Psoas muscle (tissue), 8 donors: ENCODE measurements at places on chromosomes 5 and 9. TPM values are rescaled to one million over a fixed set of nuclear protein-coding genes. Genes with fewer than 3 reads are reported as not detected.

The SOHLH1 gene
- not detected for total RNA-seq

GRCh38 chr9:83698976-83699585 lies 8.7 kb downstream of the UBQLN1 start:
- H3K27me3 ChIP-seq: no peaks in the 10 kb centered on the region
- peaks cover 69% of the 10 kb centered on the region for H3K4me1 ChIP-seq
- no peak for DNase-seq
- peak overlapping the region; percentile 39 for H3K4me3 ChIP-seq
- no peak overlapping the region for H3K27ac ChIP-seq

GRCh38 chr5:9354336-9355081 lies 191.4 kb downstream of the SEMA5A start:
- H3K27ac ChIP-seq: no peak overlapping the region
- no peaks in the 10 kb centered on the region for H3K4me1 ChIP-seq
- H3K36me3 ChIP-seq: no peaks in the 10 kb centered on the region
- no peaks in the 10 kb centered on the region for H3K27me3 ChIP-seq
- DNase-seq: no peak

DNA sequence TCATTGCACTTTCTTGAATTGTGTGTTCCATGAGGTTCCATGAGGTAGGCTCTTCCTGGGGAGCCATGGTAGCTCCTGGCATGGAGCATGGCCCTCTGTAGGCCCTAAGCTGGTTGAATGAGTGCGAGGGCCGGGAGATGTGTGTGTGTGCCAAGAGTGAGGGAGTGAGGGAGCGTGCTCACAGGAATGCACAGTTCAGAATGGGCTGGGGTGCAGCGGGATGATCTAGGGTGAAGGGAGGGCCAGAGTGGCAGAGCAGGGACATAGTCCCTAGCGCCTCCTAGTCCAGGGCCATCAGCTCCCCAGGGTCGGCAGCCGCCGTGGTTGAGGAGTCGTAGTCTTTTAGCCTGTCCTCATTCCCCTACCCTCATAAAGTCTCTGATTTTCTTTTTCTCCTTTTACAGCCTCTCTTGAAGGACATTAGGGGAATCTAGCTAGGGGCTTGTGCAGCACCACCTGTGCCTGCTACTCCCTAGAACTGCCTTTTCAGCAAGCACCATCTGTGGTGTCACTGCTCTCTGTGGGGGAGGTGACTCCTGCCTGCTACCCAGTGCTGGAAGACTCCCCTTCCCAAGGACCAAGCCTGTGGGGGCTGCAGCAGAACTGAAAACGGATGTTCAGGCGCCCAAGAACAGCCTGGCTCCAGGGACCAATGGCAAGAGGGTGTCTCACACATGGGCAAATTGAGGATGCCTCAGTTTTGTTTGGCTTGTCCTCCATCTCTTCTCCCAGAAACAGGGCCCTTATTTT lies 65.3 kb upstream of the PPARGC1B start:
- H3K27ac ChIP-seq: peak overlapping the region; percentile 61
- peaks cover 32% of the 10 kb centered on the region for H3K4me1 ChIP-seq
- DNase-seq: no peak
- H3K36me3 ChIP-seq: no peaks in the 10 kb centered on the region
- H3K27me3 ChIP-seq: no peaks in the 10 kb centered on the region

The TMEM174 gene
- total RNA-seq: not detected

The SLC6A3 gene
- not detected for total RNA-seq

The CNTLN gene
- total RNA-seq: 1.8 TPM

DNA sequence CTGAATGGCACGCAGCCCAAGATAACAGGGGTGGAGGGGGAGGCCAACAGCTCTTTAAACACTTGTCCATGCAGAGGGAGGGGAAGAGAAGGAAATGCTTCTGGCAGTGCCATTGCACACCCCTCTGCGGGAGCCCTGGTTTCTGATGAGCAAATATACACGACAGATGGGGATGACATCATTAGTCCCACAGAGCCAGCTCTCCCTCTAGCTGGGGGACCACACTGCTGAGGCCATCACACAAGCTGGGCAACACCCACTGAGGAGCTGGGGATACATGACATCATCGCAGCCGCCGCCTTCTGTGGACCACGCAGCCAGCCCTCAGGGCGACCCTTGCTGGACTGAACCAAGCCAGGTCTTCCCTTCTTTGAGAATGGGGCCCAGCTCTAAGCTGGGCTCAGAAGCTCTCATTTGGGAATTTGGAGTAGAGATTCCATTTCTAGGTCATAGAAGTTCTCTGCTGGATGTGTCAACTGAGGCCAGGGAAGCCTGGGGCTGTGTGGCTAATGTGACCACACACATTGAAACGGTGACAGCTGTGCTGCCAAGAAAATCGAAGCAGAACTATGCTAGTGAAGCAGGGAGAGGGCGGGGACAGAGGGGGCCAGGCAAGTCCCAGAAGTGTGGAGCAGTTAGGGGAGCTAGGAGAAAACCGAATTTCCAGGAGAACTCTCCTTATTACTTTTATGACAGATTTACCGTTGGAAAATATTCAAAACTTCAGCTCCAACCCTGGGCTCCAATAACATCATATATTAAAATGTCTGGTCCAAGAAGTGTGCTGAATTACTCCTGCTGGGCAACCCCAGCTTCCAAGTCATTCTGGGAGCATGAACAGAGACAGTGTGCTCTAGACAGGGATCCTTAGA lies 79.5 kb downstream of the PRRT1B start:
- DNase-seq: peak; percentile 76
- H3K27me3 ChIP-seq: no peaks in the 10 kb centered on the region
- H3K36me3 ChIP-seq: peaks cover 80% of the 10 kb centered on the region
- no peak overlapping the region for H3K4me3 ChIP-seq
- H3K27ac ChIP-seq: peak overlapping the region; percentile 46

The ROR2 gene
- 0.52 TPM for total RNA-seq

- no peaks in the 10 kb centered on the region for H3K36me3 ChIP-seq
- DNase-seq: no peak
- H3K4me1 ChIP-seq: no peaks in the 10 kb centered on the region
- H3K27ac ChIP-seq: no peak overlapping the region
- no peak overlapping the region for H3K4me3 ChIP-seq
- H3K27me3 ChIP-seq: peaks cover 9% of the 10 kb centered on the region
These were observed 9.1 kb upstream of the CERCAM start for GRCh38 chr9:128411364-128412119.
